Left colon (tissue), 2 donors: ENCODE measurements at places on chromosomes 4 and X. TPM values are rescaled to one million over a fixed set of nuclear protein-coding genes. Genes with fewer than 3 reads are reported as not detected.

Gene TRIM61
- not detected for total RNA-seq

Gene BEX1
- total RNA-seq = 1.2 TPM

Gene BCAP31
- total RNA-seq = 203 TPM

- peak; percentile 41 for DNase-seq
Measured at GRCh38 chrX:9379697-9380551, 84.9 kb upstream of the TBL1X start.

- DNase-seq = no peak
Measured at GRCh38 chr4:183240581-183241321, 79.3 kb downstream of the CLDN22 start.

DNA sequence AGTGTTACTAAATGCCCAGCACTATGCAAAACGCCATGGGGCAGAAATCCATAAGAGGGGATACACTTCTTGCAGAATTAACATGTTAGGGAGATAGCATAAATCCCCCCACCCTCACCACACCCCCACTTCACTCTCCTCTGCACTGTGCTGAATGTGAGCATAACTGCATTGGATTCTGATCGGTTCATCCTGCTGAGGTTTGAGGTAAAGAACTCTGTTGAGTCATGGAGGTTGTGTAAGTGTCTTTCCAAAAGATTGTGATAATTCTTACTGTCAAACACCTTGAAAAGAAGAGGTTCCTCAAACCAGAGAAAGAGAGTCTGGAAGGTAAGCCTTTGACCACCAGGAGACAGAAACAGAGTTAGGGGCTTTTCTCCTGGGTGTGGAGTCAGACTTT lies 43.6 kb downstream of the RBM47 start:
- no peak for DNase-seq

DNA sequence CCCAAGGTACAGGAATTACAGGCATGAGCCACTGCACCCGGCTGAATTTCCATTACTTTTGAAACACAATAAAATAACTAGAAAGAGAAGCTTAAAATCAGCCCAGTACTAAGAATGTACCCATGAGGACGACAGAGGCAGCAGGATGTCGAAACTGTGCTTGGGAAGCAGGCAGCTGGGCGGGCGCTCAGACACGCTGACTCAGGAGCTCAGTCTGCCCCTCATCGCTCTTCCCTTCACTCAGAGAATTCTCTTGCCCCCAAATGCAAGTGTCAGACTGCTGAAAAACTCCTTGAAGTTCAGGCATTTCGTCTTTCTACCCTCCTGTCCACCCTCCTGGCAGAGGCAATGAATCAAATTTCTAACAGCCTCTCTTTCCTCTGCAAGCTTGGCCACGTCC lies 41.0 kb upstream of the CDKN2AIP start:
- no peak for DNase-seq
